Stimulated activated CD4-positive, alpha-beta T cell treated with anti-CD3 and anti-CD28 coated beads, Interleukin-1b, Interleukin-23, amount 100 ng/mL, for 24 hours (primary cell): ENCODE measurements at places on chromosomes 2 and 18.
A peak's percentile ranks its signal among the peaks of the same experiment; 100 is the strongest.

- no peak for DNase-seq
These were observed 112.5 kb downstream of the AP1S3 start for GRCh38 chr2:223724861-223725260.

- DNase-seq, result no peak
These were observed 11.6 kb downstream of the OXER1 start for GRCh38 chr2:42752314-42752713.

DNA sequence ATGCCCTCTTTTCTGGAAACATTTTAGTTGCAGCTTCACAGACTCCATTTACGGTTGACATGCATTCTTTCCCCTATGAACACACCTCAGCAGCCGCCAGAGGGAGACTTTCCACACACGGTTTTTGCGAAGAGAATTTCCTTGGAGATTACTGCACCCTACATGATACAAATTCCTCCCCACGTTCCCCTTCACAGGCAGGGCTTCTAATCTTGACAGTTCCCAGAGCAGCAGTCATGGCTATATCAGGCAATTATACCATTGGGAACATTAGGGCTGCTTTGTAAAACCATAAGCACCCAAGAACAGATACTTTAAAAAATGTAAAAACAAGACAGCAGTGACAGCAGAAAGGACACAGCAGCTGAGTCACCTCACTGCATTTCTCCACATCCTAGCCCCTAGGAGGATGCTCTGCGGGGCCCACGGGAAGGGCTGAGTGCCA lies 253.8 kb downstream of the TGIF1 start:
- no peak for DNase-seq

DNA sequence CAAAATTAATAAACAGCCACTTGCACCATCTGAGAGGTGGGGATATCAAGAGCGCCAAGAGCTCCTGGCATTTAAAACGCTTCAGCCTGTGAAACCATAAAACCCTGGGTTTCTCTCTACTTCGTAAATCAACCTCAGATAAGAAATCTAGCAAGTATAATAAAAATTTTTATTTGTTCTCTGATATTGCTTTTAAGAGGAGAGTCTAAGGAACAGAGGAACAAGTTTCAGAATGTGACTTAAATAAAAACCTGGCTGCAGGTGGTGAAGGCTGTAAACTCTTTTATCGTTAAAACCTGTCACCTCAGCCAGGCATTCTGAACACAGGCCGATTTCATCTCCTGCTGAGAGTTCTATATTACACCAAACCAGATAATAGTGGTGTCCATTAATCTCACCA lies 9.9 kb downstream of the DYTN start:
- DNase-seq, result no peak

GRCh38 chr18:74497778-74498177 lies 1.6 kb downstream of the CNDP2 start:
- no peak for DNase-seq

- DNase-seq, result no peak
These were observed 15.4 kb upstream of the SLC9A2 start for GRCh38 chr2:102603904-102604303.

DNA sequence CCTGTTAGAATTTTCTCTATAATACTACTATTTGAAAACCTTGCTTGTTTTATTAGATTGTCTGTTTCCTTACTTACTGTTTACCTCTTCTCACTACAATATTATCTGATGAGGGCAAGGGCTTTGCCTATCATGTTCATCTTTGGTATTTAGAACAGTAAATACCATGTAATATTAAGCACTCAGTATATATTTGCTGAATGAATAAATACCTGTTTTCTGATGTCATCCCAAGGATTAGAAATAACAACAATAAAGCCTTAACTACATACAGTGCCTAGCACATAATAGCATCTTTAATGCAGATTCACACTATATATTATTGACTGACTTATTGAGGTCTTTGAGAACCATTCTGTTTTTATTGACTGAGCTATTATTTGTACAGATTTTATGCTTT lies 142.1 kb downstream of the TMEM247 start:
- no peak for DNase-seq

- DNase-seq, result no peak
These were observed 214.6 kb downstream of the TRIB2 start for GRCh38 chr2:12931186-12931844.

DNA sequence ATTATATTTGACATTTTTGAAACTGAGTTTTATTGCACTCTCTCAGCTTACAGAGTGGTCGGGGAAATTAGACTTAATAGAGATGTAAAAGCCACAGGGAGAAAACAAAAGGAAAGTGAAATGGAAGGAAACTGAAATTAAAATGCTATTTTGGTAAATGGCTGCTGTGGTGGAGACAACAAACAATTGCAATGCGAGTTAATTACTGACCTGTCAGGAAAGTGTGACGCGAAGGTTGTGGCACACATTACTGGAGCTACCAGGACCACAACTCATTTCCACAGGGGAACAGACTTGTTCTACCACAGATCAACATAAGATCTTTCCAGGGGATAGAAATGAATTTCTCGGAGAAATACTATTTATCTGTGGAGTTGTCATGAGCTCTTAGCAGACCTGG lies 19.5 kb downstream of the ARHGAP15 start:
- DNase-seq, result no peak

GRCh38 chr18:49623571-49623970 lies 61.7 kb downstream of the LIPG start:
- no peak for DNase-seq

DNA sequence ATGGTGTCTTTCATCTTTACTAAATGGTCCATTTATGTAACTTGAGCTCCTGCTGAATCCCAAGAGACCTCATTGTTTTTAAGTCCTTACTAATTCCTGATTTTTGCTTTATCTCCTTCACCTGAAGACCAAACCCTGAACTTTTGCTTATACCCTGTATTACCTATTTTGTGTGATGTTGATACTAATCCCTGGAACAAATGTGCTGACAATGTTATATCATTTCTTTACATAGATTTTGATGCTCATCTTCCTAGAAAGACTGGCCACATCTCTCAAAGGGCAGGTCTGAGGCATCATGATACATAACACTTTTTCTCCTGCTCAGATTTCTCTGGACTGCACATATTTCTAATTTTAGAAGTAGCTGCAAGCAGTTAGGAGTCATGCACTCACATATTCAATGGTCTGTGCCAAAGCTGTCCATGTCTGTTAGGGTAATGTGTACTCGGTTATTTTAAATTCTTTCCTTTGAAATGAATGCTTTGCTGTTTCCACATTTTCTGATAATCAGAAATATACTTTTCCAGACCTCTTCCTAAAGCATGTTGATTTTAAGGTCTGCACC lies 427.9 kb upstream of the HNRNPA3 start:
- no peak for DNase-seq

DNA sequence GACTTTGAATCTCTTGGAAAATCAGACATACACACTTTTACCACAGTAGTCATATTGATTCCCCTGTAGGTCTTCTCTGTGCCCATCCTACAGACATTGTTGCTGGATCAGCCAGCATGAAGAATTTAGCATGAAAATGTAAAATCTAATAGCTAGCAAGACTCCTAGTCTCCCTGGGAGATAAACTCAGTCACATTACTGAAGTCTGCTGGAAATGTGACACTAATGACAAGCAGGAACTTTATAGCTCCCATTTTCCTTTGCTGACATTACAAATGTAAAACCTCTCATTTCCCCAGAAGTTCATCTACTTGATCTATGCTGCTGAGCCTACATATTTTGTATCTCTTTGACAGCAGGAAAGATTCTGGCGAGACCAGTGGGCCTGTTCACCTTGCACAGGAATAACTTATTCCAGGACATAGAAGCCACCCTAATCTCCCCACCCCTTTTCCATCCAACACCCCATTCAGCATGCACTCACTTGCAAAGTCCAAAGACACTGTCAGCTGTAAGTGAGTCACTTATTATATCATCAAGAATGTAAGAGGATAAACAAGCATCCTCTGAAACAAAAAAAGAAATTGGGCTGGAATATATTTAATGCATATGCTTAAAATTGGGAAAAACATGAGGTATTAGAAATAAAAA lies 648.3 kb upstream of the PKDCC start:
- DNase-seq, result no peak

GRCh38 chr18:63119647-63120046 lies 199.9 kb downstream of the BCL2 start:
- DNase-seq, result no peak

DNA sequence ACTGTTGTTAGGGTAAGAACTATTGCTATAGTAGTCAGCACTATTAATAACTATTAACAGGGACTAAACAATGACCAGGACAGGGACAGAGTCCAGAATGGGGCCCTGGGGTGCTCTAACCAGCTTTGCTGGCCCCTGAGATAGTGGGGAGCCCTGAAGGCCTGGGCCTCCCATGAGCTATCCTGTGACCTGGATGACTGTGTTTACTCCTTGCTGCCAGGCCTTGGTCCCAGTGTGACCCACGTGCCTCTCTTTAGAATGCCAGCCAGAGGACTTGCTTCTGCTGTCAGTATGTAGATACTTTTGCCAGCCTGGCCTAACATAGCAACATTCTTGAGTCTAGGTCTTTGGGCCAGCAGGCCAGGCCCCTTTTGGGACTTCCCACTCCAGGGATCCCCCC lies 11.4 kb downstream of the CDK5R2 start:
- no peak for DNase-seq

DNA sequence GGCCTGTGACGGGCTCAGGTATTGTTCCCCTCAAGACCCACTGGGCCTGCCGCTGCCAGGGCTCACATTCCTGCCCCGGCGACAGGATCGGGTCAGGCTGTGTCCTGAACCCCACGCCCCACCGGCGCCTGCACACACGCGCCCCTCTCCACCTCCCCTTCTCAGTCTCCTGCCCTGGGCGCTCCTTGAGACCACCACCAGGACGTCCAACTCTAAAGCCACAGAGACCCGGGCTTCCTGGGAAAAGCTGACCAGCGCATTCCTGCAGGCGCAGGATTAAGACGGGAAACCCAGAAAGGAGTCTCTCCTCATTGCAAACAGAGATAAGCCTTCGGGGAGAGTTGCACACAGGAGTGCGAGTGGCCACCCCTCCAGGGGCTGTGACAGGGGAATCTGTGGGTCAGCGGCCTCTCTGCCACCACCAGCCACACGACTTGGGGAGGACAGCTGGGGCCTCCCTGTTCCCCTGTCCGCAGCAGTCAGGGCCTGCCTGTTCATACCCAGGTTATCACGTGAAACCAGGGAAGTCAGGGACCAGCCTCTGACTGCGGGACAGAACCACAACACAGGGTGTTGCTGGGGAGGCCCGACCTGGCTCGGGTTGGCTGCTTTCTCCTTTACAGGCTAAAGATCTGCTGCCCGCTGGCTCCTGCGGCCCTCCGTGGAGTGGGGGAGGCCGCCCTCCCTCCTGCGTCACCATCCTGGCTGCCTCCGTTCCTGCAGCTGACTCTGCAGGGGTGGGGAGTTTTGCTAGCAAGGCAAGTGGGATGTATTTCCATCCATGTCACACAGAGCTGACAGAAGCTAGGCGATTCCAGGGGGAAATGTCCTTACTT lies 88.8 kb downstream of the ZCCHC2 start:
- DNase-seq, result no peak

GRCh38 chr18:48254077-48254602 lies 155.0 kb downstream of the ZBTB7C start:
- DNase-seq, result no peak

DNA sequence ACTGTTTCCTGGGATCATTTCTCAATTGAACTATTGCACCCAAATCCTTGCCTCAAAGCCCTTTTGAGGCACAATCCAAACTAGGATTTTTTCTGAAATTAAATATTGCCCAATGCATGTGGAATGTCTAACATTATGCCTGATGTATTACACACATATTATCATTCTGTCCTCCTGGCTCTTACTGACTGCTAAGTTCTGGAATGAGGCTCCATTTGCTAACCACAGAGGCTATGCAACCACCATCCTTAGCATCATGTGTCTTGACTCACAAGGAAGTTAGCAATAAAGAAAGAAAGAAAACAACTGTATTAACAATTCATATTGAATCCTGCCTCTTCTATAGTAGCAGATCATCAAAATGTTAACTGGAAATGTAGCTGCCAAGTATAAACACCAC lies 1142.7 kb downstream of the CNTNAP5 start:
- DNase-seq, result no peak

GRCh38 chr2:233938676-233939370 lies 21.6 kb downstream of the TRPM8 start:
- DNase-seq, result peak; percentile 4

DNA sequence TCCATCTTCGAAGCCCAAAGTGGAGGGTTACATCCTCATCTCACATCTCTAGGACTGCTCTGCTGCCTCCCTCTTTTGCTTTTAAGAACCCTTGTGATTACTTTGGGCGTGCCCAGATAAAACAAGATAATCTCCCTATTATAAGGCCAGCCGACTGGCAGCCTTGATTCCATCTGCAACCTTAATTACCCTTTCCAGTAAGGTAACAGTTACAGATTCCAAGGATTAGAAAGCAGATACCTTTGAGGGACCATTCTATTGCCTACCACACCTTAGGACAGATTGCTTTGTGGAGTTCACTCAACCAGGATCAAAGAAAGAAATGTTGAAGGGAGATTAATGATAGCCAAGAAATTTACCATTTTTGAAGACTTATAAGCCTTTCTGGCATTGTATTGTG lies 250.8 kb upstream of the ACVR2A start:
- DNase-seq, result no peak

DNA sequence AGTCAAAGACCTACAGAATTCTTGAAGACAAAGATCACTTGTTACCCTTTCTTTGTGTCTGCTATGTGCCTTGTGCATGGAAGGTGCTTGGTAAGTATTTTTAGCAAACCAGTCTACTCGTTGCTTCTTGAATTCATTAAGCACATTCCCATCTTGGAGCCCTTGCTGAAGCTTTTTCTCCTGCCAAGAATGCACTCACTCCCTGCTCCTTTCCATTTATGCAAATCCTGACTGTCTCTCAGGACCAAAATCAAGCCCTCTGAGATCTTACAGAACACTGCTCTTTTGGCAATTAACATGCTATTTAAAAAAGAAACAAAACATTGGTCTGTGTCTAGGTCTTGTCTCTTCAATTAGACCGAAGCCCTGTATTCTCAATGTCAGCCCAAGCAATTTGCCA lies 75.8 kb downstream of the CLHC1 start:
- DNase-seq, result no peak

DNA sequence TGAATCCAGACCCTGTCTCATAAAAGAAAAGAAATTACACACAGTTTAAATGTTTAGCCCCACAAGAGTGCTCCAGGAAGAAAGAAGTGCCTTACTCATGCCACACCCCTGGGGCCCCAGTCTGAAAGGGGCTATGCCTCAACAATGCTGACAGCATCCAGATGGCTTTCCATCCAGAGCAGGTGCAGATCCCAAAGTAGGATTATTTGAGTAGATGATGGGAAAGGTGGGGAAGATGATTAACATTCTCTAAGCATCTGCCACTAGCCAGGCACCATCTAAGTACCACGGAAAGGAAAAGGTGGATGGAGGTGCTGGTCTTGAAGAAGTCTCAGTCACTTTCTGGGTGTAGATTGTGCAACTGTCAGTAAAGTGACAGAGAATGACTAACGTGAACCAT lies 16.3 kb downstream of the DPYSL5 start:
- DNase-seq, result no peak

DNA sequence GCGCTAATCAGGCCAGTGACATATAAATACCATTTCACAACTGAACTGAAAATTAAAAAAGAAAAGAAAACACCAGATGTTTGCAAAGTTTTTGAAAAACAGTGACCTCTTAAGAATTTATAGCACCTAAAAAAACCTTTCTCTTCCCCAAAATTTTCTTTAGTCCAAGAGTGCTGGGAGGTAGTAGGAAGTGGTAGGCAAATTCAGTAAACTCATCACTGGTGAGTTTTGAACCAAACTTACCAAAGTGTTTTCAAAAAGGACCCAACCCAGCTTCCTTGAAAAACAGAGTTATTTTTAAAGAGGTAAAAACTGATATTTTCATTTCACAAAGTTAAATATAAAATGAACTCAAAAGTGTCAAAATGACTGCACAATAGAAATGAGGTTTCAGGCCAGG lies 90.4 kb downstream of the TMEM247 start:
- no peak for DNase-seq
